Germinal center (tissue), 1 donor: ENCODE measurements at places on chromosomes 2 and 18.

GRCh38 chr2:65722028-65722778 lies 289.8 kb upstream of the SPRED2 start:
- DNase-seq = no peak

- peak; percentile 51 for DNase-seq
Measured at GRCh38 chr18:32771871-32772580, 797 bp downstream of the KLHL14 start.

DNA sequence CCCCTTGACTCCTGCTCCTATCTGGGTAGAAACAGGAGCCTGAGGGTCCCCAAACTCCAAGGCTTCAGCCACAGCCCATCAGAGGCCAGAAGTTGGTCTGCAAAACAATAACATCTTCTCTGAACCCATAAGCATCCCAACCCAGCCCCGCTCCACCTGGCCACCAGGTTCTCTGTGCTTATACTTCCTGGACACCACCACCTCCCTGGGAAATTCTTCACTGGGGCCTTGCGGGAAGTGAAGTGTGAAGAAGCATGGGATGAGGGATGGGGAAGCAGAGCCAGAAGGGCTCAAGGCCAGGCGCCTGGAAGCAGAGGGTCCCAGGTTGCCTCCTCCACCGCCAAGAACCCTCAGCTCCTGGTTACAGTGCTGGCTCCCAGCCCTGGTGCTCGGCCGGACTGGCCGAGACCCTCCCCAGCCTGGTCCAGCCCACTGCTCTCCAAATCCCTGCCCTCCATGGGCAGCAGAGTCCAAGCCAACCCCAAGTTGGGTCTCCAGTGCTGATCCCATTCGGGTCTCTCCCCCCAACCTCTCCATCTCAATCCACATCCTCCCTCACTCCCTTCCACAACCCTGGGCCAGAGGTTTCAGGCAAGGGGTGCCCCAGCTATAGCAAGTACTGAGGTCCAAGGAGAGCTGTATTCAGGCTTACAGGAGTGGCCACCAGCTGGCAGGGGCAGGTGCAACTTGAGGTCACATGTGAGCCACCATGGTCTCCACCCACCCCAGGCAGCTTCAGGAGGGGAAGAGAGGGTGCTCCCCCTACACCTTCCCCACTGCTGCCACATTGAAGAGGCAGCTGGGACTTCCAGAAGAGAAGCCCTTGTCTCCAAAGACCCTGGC lies 60.7 kb downstream of the TNS1 start:
- no peak for DNase-seq

- DNase-seq = no peak
Measured at GRCh38 chr18:21134895-21135294, 23.3 kb upstream of the ROCK1 start.

- no peak for DNase-seq
Measured at GRCh38 chr2:12610314-12610713, 106.4 kb upstream of the TRIB2 start.

- DNase-seq = no peak
Measured at GRCh38 chr18:34976123-34976522, 65.1 kb upstream of the MAPRE2 start.

GRCh38 chr2:223460209-223460608 lies 142.0 kb downstream of the SCG2 start:
- DNase-seq = no peak

DNA sequence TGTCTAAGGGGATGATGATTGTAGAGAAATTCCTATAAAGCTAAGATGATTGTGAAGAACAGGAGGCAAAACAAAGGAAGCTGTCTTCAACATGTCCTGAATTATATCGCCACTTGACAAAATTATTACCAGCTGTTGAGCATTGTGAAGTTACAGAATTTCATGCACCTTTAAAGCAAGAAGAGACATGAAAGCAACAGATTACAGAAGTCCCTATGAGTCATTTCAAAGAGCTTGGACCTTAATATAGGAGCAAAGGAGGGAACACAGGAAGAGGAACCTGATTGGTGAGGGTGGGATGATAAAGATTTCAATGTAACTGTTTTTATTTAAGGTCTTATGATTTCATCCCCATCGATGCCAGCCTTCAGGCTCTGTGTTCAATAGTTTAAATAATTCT lies 526.9 kb upstream of the HNMT start:
- DNase-seq = no peak

- DNase-seq = no peak
Measured at GRCh38 chr2:217655651-217656050, 347.1 kb downstream of the TNS1 start.

DNA sequence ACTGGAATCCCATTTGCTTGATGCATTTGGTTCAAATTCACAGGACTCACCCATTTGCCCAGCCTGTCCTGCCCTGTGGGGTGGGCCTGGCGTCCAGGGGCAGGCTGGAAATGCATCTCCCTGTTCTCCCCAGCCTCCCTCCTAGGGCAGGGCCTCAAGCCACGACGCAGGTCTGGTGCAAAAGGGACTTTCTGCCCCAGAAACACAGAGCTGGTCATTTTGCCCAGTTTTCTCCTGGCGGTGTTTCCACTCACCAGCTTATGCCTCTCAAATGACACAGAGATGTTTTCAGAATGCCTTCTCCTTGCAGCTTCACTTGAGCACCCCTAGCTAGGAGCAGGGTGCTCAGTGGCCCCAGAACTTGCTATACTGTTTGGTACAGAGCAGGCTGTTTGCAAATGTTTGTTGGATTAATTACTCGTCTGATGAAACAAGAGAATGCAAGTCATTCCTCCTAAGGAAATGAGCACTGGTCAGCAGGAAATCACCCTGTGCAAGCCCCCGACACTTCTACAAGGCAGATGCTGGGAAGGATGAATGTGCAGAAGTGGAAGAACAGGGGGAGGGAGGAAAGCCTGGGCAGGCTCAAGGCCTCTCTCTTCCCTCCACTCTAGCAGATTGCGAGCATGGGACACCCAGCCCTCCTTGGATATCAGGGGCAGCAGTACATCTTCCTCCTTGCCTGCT lies 164.3 kb upstream of the APCDD1 start:
- DNase-seq = no peak

- no peak for DNase-seq
Measured at GRCh38 chr2:123609077-123609476, 416.0 kb upstream of the CNTNAP5 start.

GRCh38 chr18:70457223-70457622 lies 168.4 kb downstream of the SOCS6 start:
- DNase-seq = no peak

GRCh38 chr2:72694715-72695496 lies 130.9 kb downstream of the EXOC6B start:
- no peak for DNase-seq

DNA sequence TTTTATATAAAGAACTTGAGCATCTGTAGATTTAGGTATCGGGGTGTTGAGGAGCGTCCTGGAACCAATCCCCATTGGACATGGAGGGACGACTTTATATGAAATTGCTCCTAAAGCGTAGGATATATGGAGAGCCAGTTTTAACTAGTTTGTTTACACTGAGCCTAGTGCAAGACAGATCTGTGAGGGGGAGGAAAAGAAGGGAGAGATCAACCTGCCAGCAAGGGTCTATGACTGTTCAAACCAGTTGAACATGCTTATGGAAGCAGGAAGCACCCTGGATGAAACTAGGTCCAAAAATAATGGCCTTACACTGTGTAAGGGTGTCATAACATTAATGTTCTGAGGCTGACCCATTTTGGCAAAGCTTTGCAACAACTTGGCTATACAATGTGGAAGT lies 34.0 kb upstream of the SLC40A1 start:
- DNase-seq = no peak

DNA sequence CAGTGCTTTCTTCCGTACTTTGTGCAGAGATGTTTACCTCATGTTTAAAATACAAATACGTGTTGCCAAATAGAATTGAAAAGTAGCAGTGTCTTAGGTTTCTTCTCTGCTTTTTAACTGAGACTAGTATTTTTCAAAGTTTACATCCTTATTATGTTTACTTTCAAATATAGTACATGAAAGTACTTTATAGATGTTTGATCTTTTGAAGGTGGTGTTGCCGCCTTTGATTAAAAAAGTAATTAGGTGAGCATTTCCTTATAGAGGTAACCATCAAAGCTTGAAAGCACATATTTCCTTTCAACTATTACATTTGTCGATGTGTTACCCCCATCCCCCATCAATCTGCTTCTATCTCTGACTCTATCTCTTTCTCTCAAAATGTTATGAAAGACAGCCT lies 87.0 kb downstream of the CERS6 start:
- no peak for DNase-seq

- DNase-seq = peak; percentile 45
Measured at GRCh38 chr18:54220406-54220805, 4.1 kb downstream of the MBD2 start.

DNA sequence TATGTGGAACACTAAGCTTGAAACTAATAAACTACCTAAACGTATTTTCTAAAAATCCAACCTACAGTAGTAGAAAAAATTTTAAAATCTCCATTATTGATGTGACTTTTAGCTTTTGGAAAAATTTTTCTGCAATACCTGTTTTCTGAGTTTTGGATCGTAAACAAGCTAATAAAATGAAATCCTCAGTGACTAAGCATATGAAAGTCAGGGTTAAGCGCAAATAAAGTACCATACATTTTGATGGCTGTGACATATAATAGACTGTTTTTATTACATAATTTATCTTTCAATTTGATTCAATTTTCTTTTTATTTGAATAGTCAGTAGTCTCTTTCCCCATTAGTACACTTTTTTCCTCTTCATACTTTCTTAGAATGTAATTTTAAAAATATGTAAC lies 683.6 kb downstream of the NUP35 start:
- no peak for DNase-seq

DNA sequence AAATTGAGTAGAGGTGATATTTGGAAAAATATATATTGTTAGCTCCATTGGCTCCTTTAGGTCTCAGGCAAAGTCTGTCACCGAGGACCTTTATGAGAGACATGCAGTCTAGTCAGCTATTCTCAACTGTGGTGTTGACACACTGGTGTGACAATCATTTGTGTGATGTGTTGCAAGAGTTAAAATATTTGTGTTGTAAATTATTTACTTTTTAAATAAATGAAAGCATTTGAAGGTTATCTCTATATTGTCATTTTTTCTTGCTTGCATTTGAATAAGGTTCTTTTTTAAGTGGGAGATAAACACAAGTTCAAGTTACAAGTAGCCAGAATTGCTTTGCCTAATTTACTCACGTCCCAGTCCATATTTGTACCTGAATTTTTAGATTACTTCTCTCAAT lies 4.3 kb downstream of the REL start:
- DNase-seq = no peak

GRCh38 chr2:169694113-169694893 lies at the start of the genes CFAP210 and PHOSPHO2:
CFAP210 (minus strand) TSS chr2:169694405; CDS start chr2:169694327, 78 bp downstream.
PHOSPHO2 (plus strand) TSS chr2:169694469; CDS start chr2:169700972, 6,503 bp downstream.
- peak; percentile 94 for DNase-seq

GRCh38 chr2:66683599-66683998 lies 248.7 kb downstream of the MEIS1 start:
- no peak for DNase-seq

GRCh38 chr18:35936951-35937350 lies 35.5 kb upstream of the RMP24 start:
- no peak for DNase-seq

DNA sequence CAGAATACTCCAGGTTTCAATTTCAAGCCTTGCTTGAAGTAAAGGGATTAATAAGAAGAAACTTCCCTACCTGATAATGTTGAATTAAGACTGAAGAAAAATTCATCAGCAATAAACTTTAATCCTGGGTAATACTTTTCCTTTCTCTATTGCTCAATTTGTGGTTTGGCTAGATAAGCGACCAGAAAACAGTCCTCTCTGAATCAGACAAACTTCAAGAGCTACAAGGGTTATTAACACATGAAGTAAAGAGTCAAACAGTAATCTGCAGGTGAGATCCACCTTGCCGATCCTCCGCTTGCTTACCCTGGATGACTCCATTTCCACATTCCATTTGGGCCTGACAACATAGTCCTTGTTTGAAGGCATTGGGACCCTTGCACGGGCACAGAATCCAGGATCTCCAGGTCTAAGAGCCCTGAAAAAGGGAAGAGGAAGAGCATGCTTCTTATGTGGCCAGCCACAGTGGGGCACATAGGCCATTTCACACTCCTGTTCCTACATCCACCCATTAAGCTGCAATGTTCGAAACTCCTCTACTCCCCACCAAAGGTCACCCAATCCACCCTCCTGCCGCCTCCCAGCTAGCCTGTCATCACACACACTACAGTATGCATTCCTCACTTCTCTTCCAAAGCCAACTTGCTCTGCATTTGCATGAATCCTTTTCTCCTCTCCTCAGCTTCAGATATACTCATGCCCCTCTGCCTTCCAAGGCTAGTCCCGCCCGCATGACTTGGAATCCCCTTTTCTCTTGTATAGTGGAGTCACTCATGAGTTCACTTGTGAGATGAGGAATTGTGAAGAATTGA lies 39.8 kb downstream of the IWS1 start:
- no peak for DNase-seq

- DNase-seq = no peak
Measured at GRCh38 chr18:13914170-13914569, 1.2 kb downstream of the MC2R start.

DNA sequence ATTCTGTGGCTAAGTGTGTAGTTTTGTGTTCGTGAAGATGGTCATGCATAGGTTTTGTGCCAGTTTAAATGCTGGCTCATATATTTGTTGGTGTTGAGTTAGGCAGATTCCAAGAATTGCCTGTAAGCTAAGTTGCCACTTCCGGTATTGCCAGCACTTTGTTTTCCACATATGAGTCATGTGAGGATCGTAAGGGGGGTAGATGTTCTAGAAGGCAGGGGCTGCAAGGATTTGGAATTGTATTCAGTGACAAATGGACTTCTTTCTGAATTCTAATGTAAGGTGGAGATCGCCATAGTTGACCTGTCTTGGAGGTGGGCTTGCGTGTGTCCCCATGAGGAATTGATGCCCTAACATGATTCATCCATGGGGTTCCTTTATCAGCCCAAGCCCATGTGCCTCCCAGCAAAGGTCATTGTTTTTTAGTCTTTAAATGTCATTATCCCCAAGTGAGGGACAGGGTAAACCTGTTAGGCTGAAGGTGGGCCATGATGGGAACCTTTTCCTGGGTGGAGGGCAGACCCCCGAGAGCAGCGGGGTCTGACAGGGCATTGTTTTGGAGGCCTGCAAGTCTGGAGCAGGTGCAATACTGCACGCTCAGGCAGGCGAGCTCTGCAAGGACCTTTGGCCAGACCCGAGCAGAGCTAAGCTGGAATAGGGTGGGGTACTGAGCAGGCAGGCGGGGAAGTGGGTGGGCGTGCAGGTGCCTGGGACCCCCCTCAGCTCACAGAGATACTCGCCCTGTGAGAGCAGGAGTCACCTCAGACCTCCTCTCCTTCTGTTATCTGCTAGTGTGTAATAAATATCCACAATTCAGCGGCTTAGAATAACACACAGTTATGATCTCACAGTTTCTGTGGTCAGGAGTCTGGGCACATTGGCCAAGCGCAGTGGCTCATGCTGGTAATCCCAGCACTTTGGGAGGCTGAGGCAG lies 77.4 kb downstream of the LRRFIP1 start:
- no peak for DNase-seq

- DNase-seq = no peak
Measured at GRCh38 chr18:77082316-77082955, 50.1 kb downstream of the MBP start.

- no peak for DNase-seq
Measured at GRCh38 chr2:109247812-109248211, 118.8 kb downstream of the SH3RF3 start.
